ENCODE measurements at places on chromosomes 16 and 17.

GRCh38 chr16:89000207-89000959, 23.4 kb upstream of the CBFA2T3 start:
- no peak for DNase-seq

- peak; percentile 33 for DNase-seq
These were observed 19.7 kb upstream of the LRRC37A3 start for GRCh38 chr17:64938925-64939474.

DNA sequence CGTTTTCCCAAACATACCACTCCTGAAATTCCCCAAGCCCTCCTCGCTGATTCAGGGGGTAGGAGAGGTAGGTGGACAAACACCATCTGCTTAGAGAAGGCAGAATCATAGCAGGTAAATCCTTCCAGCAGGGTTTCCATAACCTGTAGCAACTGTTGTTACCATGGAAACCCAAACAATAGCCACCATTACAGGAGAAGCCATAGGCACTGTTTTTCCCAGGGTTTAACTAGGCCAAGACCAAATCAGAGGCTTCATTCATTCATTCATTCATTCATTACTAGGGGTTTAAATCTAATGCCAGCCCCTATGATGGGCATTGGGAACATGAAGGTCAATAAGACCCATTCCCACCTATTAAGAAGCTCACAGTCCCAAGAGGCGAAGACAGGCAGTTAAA, 25.5 kb upstream of the CIITA start:
- DNase-seq, result no peak

GRCh38 chr16:3363793-3364192, 8.1 kb downstream of the OR2C1 start:
- no peak for DNase-seq

- DNase-seq, result peak; percentile 57
These were observed 1.6 kb downstream of the NUFIP2 start for GRCh38 chr17:29292071-29292991.

- no peak for DNase-seq
These were observed 5.6 kb downstream of the NT5C start for GRCh38 chr17:75125984-75126383.

- DNase-seq, result no peak
These were observed 7.8 kb downstream of the PIGS start for GRCh38 chr17:28563475-28563874.

- no peak for DNase-seq
These were observed 21.9 kb downstream of the KCNJ2 start for GRCh38 chr17:70190959-70191805.

GRCh38 chr16:56894331-56894917, 29.4 kb downstream of the SLC12A3 start:
- no peak for DNase-seq

- no peak for DNase-seq
These were observed 7.3 kb downstream of the C16orf54 start for GRCh38 chr16:29738514-29738913.

- no peak for DNase-seq
These were observed 11.1 kb downstream of the ITFG1 start for GRCh38 chr16:47449788-47450187.

GRCh38 chr17:79740413-79740812, 9.7 kb downstream of the ENPP7 start:
- DNase-seq, result no peak

DNA sequence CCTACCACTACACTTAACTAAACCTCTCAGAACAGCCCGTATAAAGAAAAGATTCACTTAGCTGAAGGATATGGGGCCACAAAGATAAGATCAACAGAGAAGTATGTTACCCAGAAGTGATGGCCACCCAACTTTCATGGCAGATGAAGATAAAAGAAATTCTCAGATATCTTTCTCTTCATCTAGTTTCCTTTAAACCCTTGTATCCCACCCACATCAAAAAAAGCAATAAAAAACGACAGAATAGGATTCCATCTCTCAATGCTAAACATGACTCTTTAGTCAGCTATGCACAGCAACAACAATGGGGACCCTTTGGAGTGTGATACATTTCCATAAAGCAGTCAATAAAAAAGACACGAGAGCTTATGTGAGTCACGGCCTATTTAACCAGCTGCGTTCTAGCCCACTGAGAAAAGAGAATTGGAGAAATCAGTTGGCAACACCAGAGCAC, 86.6 kb downstream of the SNX11 start:
- DNase-seq, result no peak

- peak; percentile 58 for DNase-seq
These were observed 11.8 kb downstream of the LASP1 start for GRCh38 chr17:38881600-38882191.

- no peak for DNase-seq
These were observed 54.7 kb upstream of the FASN start for GRCh38 chr17:82152556-82153294.

DNA sequence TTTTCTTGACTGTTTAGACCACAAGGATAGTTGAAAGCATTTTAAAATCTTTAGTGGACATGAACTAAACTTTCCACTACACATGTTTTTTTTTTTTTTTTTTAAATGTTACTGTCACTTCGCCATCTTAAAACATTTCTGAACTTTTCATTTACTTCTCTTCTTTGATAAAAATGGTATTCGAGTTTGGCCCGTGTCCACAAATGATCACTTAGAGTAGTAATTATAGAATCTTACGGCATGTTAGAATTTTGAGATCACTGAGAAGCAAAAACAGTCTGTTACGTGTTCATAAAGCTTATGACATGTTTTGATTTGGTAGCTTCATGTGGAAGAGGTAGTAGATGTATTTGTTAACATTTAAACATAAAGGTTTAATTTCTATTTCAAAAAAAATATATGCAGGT, 1.1 kb downstream of the NSRP1 start:
- DNase-seq, result no peak

DNA sequence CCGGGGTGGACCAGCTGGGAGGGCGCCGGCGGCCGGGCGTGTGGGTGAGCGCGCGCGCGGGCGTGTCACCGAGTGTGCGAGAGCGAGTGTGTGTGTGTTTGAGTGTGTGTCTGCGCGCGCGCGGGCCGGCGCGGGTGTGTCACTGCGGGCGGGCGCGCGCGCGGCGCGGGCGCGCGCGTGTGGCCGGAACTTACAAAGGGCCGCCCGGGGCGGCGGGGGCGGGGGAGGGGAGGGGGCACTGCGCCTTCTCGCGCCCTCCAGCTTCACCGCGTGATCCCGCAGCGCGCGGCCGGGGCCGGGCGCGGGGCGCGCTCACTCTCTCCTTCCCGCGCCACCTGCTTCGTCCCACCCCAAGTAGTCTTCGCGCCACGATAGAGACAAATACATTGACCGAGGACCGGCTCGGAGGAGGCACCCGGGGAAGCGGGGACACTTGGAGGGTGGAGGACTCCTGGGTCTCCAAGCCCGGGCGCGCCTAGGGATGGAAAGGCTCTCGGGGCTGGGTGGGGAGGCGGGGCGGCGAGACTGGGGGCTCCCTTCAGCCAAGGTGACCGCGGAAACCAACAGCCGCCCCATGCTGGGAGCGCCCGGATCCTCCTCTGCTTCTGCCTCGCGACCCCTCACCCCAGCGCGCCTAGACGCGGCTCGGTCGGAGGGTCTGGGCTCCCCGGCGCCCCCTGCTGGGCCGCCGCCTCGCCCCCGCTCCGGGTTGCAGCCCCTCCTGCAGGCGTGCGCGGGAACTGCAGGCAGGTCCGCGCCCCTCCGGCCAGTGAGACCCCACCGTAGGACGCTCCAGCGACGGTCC, at the start of gene SRCIN1:
Gene SRCIN1, minus strand, starts transcription at position 112 of the 805 bp plus-strand sequence. CDS start 247 bp downstream, outside the sequence.
- DNase-seq, result peak; percentile 63

GRCh38 chr17:1565877-1566276, 3.3 kb upstream of the PITPNA start:
- no peak for DNase-seq

- DNase-seq, result no peak
These were observed 61.1 kb downstream of the BANP start for GRCh38 chr16:88012360-88012759.

GRCh38 chr17:73096211-73096610, 3.7 kb upstream of the SLC39A11 start:
- no peak for DNase-seq

- DNase-seq, result peak; percentile 82
These were observed 735 bp downstream of the ZNF652 start for GRCh38 chr17:49361129-49361901.

GRCh38 chr17:77318491-77319210, 177.9 kb downstream of the SEC14L1 start:
- no peak for DNase-seq

- DNase-seq, result no peak
These were observed 1.5 kb downstream of the CRHR1 start for GRCh38 chr17:45785480-45786193.

Measured in right kidney (tissue), 9 donors.